Stimulated activated CD8-positive, alpha-beta memory T cell treated with anti-CD3 and anti-CD28 coated beads, Interleukin-4, amount 100 ng/mL, for 4 hours (primary cell): ENCODE measurements at places on chromosomes 11 and 22.

- DNase-seq: no peak
Observed at GRCh38 chr11:17988465-17988864, 24.4 kb downstream of the SERGEF start.

DNA sequence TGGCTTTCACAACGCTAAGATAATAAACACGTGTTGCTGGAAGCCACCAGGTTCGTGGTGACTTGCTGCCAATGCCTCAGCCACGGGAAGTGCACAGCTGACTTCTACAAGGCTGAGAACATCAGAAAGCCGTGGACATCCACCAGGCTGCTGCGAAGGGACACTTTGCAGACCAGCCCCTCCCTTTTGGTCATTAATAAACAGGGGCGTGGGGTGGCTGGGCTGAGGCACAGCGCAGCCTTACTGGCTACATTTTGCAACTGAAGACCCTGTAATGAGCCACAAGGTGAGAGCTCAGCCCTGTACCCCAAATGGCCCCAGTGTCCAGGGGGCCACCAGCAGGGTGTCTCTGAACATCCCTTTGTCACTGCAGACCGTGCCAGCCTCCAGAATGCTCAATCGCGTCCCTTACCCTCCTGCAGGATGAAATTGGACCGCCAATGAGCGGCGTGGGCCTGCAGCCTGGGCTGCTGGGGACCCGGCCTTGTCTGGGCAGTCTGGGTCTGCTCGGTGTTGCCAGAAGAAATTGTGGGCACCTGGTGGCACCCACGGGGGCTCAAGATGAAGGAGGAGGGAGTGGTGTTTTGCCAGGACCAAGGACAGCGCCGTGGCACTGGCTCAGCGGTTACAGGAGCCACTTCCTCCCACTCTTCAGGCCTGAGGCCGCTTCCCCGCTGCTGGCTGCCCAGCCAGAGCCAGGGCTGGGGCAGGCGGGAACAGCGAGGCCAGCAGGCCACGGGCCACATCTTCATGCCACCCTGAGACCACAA lies 181.9 kb downstream of the CTTN start:
- no peak for DNase-seq

- DNase-seq: peak; percentile 33
Observed at GRCh38 chr11:46380340-46381047, 975 bp upstream of the MDK start.

- peak; percentile 11 for DNase-seq
Observed at GRCh38 chr11:4072668-4073285, 21.8 kb upstream of the RRM1 start.

DNA sequence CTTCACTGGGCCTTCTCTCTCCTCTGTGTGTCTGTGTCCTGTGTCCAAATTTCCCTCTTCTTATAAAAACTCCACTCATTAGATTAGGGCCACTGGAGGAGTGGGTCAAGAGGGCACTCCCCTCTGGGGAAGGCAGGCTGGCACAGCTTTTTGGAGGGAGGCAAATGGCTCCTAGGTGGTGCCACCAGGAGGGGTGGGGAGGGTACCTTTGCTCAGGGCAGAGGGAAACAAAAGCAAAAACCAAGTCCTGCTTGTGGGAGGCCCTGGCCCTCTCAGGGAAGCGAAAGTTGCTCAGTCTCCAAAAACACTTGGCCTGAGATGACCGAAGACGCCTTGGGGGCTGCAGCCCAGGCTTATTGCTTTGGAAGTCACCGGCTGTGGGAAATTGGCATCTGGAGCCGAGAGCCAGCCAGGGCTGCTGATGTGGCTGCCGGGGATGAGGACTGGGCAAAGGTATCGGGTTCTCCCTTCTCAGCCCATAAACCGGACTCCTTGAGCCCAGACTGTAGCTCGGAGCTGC lies 48.2 kb upstream of the ANO1 start:
- DNase-seq: no peak

- no peak for DNase-seq
Observed at GRCh38 chr11:66951927-66952337, 6.3 kb downstream of the PC start.

- DNase-seq: no peak
Observed at GRCh38 chr11:93852242-93852641, 1.8 kb upstream of the VSTM5 start.

DNA sequence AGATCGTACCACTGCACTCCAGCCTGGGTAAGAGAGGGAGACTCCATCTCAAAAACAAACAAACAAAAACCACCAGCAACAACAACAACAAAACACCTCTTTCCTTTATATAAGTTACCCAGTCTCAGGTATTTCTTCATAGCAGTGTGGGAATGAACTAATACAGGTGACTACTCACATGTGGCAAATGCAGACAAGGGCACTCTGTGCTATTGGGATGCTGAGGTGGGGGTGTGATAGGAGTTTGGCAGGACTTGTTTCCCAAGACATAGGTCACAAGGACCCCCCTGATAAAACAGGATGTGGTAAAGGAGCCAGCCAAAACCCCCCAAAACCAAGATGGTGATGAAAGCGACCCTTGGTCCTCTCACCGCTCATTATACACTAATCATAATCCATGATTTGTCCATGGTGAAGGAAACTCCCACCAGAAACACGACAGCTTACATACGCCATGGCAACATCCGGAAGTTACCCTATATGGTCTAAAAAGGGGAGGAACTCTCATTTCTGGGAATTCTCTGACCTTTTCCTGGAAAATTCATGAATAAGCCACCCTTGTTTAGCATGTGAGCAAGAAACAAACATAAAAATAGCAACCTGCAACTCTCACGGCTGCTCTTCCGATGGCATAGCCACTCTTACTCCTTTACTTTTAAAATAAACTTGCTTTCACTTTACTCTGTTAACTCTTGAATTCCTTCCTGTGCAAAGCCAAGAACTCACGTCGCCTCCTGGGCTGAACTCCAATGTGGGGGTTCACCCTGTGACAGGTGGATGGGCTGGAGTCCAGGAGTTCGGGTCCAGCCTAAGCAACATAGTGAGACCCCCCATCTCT lies 18.8 kb upstream of the INCENP start:
- no peak for DNase-seq

- DNase-seq: no peak
Observed at GRCh38 chr22:26474682-26475081, 8.9 kb downstream of the HPS4 start.

- DNase-seq: no peak
Observed at GRCh38 chr11:3671334-3672254, at the start of gene CHRNA10. Gene CHRNA10 (minus strand): TSS chr11:3671384. CDS start chr11:3671312, 72 bp downstream.

DNA sequence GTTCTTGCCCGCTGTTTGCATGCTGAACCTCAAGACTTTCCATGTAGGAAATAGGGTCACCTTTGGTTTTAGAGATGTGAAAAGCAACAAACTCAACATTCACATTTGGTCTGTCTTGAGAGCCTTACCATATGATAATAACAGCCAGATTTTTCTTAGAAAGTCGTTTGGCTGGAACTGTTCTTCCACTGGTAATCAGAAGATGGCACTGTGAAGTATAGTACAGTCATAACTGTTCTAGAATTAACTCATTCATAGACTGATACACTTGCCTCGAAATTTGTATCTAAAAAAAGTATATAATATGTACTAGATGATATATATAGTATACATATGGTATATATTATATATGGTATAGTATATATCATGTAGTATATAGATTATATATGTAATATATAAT lies 12.3 kb downstream of the LUZP2 start:
- DNase-seq: no peak

DNA sequence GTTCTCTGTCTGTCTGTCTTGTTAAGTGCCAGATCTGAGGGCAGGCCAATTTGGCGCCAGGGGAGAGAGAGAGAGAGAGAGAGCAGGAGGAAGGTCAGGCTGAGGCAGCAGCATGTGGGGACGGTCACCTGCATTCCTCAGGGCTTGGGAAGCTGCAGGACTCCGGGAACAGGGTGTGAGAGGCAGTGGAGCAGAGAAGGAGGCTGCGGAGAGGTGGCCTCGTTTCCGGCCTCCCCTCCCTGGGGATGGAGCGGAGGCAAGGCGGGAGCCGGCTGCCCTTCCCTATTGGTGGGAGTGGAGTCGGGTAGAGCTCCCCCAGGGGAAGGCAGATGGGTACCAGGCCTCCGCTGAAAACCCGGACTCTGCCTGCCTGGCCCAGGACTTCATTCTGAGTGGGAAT lies 9.7 kb downstream of the CLMP start:
- no peak for DNase-seq

DNA sequence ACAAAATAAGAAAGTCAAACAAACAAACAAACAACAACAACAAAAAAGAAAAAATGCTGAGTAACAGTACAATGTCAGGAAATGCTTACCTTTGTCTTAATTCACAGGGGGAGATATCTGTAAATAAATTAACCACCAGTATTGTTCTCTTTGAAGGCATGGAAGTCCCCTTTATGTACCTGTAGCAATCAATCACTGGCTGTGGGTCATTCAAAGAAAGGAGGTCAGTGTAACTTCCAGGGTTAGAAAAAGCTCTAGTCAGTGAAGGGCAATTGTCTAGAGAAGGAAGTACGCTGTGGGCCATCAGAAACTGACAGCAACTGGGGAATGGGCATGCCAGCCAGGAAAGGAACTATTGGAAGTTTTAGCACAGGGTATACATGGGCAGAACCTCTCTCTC lies 121.5 kb upstream of the LUZP2 start:
- DNase-seq: no peak

DNA sequence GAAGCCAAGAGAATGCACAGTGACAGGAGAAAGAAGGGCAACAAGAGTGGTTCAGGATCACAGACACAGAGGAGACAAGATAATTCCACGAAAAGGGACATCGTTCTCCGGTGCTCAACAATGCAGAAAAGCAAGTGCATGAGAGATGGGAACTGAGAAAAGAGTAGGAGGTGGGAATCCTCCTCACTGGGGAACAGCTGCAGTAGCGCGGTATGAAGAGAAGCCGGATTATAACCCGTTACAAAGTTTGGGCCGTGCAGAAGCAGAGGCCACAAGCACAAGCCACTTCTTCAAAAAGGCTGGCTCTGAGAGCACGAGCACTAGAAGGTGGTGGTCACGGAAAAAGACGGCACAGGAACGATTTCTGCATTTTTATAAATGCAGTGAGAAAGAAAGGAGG lies 114.2 kb upstream of the BID start:
- DNase-seq: no peak

- DNase-seq: no peak
Observed at GRCh38 chr11:125073616-125074483, 10.7 kb downstream of the SLC37A2 start.

- no peak for DNase-seq
Observed at GRCh38 chr11:130692220-130692619, 224.1 kb downstream of the SNX19 start.

GRCh38 chr11:84193706-84194105 lies 907.5 kb upstream of the CCDC90B start:
- no peak for DNase-seq

GRCh38 chr11:73564903-73565302 lies 33.0 kb downstream of the FAM168A start:
- DNase-seq: no peak

- DNase-seq: no peak
Observed at GRCh38 chr11:76329983-76330382, 50.9 kb downstream of the THAP12 start.

DNA sequence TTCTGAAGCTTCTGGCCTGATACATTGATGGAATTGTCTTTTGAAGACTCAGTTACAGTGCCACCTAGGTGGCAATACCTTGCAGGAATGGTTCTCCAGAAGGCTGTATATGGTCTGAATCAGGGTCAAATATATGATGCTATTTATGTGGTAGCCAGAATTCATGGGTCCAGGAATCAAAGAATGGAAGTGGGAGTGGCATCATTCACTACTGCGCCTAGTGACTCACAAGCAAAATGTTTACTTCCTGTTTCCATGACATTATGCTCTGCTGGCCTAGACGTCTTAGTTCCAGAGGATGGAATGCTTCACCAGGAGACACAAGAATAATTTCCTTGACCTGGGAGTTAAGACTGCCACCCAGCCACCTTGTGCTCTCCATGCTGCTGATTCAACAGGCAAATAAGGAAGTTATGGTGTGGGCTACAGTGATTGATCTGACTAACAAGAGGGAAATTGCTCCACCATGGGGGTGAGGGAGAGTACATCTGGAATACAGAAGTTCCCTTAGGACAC lies 491.8 kb downstream of the ETS1 start:
- no peak for DNase-seq

- DNase-seq: no peak
Observed at GRCh38 chr22:28006271-28006670, 87.2 kb upstream of the PITPNB start.

DNA sequence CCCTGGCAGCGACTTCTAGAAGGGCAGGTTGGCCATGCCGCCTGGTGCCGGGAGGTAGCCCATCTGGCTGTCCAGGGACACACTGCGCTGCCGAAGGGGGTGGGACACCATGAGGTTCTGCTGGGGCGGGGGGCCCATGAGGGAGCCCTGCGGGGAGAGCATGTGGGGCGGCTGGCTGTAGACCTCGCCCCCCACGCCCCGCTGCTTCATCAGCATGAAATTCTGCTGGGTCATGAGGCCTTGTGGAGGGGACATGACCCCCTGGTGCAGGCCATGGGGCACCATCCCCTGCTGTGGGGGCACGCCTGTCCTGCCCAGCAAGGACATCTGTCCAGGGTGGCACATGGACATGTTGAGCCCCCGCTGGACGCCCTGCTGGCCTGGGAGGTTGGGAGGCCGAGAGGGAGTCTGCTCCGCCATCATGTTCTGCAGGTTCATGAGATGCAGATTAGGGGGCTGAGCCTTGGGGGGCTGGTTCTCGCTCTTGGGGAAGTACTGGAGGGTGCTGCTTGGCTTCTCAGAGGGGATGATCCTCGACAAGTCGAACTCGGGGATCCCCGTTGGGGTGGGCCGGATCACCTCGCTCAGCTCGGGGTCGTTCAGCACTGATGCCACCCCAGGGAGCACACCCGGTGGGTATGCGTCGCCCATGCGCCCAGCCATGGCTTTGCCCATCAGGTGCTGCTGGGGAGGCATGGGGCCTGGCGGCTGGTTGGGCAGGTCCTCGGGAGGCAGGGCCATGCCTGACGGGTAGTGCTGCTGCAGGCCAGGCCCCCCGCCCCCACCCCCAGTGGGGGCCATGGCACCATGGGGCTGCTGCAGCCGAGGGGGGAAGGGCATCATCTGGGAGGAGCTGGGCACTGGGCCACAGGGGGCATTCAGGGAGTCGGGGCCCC lies 15.0 kb downstream of the CXCR5 start:
- DNase-seq: no peak

- no peak for DNase-seq
Observed at GRCh38 chr11:3893311-3893710, 37.8 kb downstream of the STIM1 start.

GRCh38 chr22:37326726-37327125 lies 44.4 kb downstream of the CYTH4 start:
- no peak for DNase-seq
